ENCODE measurements at places on chromosomes 12 and 14.

- no peak for DNase-seq
These were observed 92.5 kb downstream of the SSPN start for GRCh38 chr12:26287671-26288381.

DNA sequence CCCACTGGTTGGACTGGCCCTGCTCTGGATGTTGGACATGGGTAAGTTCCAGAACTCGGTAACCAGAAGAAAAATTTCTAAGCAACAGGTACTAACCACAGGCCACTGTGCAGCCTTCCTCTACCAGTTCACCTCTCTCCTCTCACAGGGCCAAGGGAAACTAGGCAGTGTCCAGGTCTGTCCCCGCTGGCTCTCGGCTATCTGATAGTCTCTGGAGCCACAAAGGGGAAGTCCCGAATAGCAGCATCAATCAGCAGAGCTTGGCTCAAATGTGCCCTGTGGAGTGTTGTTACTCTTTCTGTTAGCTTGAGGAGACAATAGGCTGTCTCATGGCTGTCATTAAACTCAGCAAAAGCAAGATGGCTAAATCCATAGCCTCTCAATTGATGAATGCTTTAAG is 73.2 kb downstream of the TSPAN11 start:
- no peak for DNase-seq

GRCh38 chr14:90846511-90846910 is 30.3 kb upstream of the TTC7B start:
- no peak for DNase-seq

DNA sequence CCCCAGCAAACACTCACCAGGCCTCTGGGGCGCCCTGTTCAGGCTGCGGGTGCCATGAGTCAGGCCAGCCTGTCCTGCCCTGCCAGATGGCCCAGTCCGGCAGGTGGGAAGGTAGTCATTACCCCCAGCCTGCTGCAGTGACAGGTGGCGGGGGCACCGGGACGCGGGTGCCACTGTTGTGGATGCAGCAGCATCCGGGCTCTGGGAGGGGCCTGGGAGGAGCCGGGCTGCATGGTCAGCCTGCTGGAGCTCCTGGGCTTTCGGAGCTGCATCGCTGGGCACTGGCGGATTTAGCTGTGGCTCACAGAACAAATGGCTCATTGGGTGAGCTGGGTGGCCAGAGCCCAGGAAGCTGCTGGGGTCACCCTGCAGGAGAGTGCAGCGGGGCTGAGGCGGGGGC is 13.5 kb downstream of the CEP170B start:
- no peak for DNase-seq

DNA sequence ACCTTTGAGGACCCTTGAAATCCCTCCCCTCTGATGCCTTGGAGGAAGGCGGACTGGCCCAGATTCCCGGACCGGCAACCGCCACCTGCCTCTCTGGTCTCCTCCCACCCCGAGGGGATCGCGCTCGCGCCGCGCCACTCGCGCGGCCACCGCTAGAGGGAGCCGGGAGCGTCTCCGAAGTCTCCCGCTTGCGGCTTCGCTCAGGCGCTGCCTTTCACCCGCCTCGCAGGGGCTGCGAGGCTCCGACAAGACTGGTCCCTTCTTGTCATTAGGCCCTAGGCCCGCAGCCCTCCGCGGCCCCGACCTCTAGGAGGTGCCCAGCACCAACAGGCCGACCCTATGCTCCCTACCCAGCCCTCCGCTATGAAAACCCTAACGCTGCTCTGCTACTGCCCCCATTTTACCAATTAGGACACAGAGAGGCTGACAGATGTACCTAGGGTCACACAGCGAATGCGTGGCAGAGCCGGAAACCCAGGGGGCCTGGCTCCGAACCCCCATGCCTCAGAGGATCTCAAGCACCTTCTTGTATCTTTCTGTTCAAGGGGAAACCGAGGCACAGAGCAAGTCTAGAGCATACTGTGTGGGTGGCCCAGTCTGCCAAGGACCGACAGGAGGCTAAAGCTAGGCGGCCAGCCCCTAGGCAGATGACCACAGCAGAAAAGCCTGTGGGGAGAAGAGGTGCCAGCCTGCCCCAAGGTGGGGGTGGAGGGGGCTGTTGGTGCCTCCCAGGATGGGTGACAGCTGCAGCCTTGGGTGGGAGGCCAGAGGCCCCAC is 21.4 kb upstream of the VSX2 start:
- DNase-seq: peak; percentile 17

DNA sequence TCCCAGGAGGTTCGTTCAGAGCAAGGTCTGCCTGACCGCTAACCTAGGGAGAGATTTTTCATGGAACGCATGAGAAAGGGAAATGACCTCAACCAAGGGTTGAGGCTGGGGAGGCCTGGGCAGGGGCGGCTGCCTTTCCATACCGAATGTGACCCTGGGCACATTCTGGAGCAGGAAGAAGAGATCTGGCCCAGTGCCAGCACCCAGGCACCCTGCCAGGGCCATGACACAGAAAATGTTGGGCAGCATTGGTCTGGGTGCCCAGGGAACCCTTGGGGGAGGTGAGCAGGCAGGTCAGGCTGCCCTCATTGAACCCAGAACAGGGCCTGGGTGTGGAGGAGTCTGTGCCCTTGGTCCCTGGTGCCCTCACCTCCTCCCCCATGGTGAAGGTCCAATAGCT is 106.8 kb downstream of the CALM1 start:
- DNase-seq: no peak

- DNase-seq: no peak
These were observed 9.8 kb downstream of the FAM222A start for GRCh38 chr12:109723311-109723881.

- DNase-seq: no peak
These were observed 1.5 kb downstream of the MGAT2 start for GRCh38 chr14:49622022-49622607.

DNA sequence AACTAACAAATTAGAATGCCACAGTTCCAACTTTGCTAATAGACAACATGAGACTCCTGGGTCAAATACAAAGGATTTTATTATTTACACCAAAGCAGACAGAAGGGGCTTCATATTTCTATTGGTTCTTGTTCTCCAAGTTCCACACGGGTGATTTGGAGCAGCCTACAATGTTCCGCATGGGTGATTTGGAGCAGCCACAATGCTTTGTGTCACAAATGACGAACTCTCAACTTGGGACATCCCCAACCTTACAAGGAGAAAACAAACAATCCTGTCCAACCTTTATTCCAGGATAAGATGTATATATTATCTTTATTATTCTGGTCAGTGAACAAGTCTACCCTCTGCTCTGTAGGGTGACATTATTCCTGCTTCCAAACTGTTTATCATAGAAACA is 694.3 kb upstream of the MGAT4C start:
- DNase-seq: no peak

DNA sequence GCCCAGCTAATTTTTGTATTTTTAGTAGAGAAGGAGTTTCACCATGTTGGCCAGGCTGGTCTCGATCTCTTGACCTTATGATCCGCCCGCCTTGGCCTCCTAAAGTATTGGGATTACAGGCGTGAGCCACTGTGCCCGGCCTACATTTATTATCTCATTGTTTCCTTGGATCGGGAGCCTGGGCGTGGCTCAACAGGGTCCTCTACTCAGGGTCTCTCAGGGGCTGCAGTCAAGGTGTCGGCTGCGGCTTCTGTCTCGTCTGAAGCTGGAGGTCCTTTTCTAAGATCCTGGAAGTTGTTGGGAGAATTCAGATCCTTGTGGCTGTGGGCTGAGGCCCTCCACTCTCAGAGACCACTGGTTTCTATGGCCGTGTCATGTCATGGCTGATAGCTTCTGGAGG is 65.5 kb upstream of the SCN8A start:
- no peak for DNase-seq

GRCh38 chr12:1778911-1779310 is 41.5 kb upstream of the LRTM2 start:
- DNase-seq: no peak

- no peak for DNase-seq
These were observed 31.4 kb upstream of the RTRAF start for GRCh38 chr14:51957950-51958349.

- no peak for DNase-seq
These were observed 1.1 kb downstream of the JAG2 start for GRCh38 chr14:105167303-105168092.

DNA sequence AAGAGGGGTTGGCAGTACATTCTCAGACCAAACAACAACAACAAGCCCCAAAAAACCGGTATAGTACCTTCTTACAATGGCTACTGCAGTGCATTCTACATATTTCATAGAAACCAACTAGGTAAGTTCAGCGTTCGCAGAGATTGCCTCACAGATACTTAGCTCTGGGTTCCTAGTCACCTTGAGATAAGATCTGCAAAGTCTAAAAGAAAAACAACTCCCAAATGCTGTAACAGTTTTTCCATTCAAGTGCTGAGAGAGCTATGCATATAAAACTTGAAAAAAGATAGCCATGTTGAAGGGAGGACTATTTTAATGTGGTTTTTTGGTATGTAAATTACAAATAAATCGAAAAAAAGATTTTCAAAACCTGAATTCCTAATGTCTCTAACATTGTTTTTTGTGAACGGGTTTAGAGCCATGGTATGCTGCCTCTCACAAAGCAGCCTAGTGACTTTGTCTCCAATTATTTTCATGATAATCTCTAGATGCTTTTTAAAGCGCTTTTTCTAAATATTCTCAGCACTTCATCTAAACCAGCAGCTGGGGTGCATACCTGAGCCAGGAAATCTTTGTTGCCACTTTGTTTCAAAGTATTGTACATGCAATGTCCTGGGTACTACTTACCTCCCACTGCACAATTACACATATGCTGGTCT is 56.6 kb upstream of the CRACR2A start:
- DNase-seq: no peak

DNA sequence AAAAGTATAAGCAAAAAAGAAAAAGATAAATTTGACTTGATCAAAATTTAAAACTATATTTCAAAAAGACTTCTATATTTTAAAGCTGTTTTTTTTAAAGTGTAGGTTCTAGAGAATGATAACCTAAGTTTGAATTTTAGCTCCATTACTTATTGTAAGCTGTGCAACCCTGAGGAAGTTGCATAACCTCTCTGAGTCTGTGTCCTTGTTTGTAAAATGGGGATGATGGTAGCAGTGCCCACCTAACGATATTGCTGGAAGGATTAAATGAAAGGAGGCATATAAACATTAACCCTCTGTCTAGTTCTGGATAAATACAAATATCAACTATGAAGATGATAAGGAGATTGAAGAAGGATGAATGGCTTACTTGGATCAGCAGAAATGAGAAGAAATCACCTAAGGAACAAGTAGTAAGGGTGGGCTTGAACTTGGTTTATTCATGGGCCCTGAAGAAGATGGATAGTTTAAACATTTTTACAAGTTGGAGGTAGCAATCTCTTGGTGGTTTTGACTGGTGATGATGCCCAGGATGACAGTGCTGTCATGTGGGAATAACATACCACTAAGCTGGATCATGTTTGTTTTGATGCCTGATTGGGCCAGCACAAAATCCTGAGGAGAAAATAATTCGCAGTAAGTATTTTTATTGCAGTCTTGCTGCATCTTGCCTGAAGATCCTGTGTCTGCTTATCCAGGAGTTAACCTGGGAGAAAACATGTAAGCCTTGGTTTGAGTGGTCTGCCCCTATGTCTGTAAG is 35.0 kb downstream of the TXNRD1 start:
- DNase-seq: no peak

DNA sequence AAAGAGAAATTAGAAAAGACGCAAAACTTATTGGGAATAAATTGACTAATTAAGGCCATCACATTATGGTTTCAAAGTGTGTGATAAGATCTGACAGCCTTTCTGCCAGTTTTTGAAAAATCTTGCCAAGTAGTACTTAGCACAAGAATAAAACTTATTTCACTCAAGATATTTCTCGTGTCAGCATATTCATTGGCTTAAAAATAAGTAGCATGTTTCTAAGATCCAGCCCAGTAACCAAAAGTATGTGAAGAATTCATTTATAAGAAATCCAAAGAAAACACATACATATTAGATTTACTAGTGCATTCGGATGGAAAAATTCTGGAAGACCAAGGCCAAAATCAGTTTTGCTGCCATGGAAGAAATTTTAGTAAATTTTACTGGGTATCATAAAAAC is 1135.0 kb downstream of the GALC start:
- no peak for DNase-seq

DNA sequence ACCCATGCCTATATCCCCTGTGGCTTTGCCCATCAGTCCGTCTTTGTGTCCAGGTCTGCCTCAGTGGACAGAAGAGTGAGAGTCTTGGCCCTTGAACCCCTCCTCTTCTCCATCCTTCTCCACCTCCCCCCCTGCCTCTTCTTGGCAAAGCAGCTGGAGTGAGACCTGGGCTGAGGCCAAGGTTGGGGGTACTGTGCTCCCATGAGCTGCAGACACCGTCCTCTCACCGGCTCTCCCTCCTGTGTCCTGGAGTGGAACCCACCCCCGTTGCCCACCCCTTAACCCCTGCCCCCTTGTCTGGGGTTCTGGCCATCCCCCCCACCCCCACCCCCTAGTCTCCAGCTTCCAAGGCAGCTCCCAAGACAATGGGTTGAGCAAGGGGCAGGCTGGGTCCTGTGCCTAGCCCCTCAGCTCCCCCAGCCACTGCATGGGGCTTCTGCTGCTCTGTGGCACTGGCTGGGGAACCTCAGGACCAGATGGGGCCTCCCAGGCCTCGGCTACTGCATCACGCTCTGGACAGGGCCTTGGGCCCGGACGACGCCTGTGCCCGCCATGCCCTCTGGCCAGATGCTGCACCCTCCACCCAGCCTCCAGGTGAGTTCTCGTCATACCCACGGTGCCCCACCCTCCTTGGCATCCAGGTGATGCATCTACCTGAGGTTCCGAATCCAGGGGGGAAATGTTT is 35.7 kb downstream of the RTL1 start:
- no peak for DNase-seq

DNA sequence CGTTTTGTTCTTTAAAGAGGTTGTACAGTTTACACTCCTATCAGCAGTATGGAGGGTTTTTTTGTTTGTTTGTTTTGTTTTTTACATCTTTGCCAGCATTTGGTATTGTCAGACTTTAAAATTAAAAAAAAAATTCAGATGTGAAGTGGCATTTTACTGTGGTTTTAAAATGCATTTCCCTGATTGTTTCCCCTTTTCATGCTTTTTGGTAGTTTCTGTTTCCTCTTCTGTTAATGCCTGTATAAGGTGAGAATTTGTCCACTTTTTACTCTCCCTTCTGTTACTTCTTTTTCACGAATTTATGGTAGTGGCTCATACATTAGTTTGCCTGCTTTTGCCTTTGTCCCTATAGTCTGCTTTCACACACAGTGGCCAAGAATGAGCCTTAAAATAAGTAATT is 36.6 kb downstream of the MNAT1 start:
- no peak for DNase-seq

GRCh38 chr12:115451151-115451779 is 767.3 kb upstream of the TBX3 start:
- DNase-seq: no peak

DNA sequence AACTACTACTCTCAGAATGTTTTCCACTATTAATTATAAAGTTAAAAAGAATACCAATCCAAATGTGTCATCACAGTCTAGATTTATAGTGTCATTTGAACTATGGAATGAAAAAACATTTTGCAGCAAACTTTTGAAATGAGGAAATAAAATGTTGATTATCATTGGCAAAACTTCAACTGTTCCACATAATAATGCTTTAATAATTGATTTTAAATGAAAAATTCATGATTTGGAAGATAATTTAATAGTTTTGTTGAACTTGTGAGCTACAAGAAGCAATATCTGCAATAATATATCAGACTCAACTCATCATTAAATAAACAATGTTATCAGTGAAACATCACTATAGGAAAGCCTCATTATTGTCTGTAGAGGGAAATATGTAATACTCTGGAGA is 48.2 kb upstream of the DCN start:
- no peak for DNase-seq

All from forelimb muscle (tissue), 1 donor.